HEK293T (cell line): ENCODE measurements at places on chromosomes 1 and 21.

DNA sequence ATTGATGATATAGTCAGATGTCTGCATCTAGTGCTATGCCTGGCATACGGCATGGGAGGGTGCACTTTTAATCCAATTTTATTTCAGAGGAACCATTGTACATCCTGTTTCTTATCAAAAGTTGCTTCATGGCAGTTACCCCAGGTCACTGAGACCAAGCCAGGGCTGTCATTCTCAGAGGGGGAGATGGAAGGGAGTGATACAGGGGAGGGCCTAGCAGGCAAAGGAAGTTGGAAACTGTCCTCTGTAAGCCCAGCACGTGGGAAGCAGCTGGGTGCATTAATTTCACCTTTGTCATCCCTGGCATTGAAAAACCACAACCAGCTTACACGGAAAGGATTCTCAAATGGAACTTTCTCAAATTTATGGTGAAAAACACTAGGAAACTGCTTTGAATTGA, 458.7 kb upstream of the ADAMTS5 start:
- no peak for DNase-seq

- no peak for DNase-seq
These were observed 109.0 kb downstream of the HIVEP3 start for GRCh38 chr1:41809692-41810091.

- peak; percentile 22 for DNase-seq
These were observed 104.0 kb upstream of the BMP8A start for GRCh38 chr1:39387452-39387851.

- no peak for DNase-seq
These were observed 55.3 kb downstream of the RIMS3 start for GRCh38 chr1:40610156-40610555.
